Neural progenitor cell (in vitro differentiated cells): ENCODE measurements at places on chromosomes 7 and 10. TPM values are rescaled to one million over a fixed set of nuclear protein-coding genes. Genes with fewer than 3 reads are reported as not detected.
A peak's percentile ranks its signal among the peaks of the same experiment; 100 is the strongest.

Gene LIPJ
- 0.06 and 0.39 TPM in 2 replicates for total RNA-seq

Gene TMEM176B
- 0.54 and 1.1 TPM in 2 replicates for total RNA-seq

Gene ACADSB
- 8.9 and 15.0 TPM in 2 replicates for total RNA-seq

Gene BICC1
- total RNA-seq, result 0.25 and 0.41 TPM in 2 replicates

Gene CTAGE6
- total RNA-seq, result 0.07 TPM in 1 of 2 replicates, not detected in the other

Gene SORBS1
- 10.1 and 16.1 TPM in 2 replicates for total RNA-seq

Gene PLXNA4
- total RNA-seq, result 0.49 and 1.4 TPM in 2 replicates

Gene NKX1-2
- not detected in 2 replicates for total RNA-seq

DNA sequence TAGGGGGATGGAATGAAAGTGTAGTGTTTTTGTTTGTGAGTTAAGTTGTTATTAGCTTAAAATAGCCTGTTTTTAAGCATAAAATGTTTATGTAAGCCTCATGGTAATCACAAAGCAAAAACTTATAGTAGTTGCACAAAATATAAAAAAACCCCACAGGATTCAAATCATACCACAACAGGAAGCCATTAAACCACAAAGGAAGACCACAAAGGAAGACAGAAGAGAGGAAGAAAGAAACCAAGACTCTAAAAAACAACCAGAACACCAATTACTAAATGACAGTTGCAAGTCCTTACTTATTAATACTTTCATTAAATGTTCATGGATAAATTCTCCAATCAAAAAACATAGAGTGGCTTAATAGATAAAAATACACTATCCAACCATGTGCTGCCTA is 63.6 kb downstream of the ANKRD7 start:
- H3K4me1 ChIP-seq, result no peaks in the 10 kb centered on the region
- DNase-seq, result no peak
- no peaks in the 10 kb centered on the region for H3K27me3 ChIP-seq
- no peak overlapping the region for H3K27ac ChIP-seq
- no peak overlapping the region for H3K4me3 ChIP-seq

GRCh38 chr7:52498366-52498765 is 537.1 kb upstream of the POM121L12 start:
- H3K4me1 ChIP-seq, result peaks cover 2% of the 10 kb centered on the region
- DNase-seq, result peak; percentile 13
- H3K36me3 ChIP-seq, result no peaks in the 10 kb centered on the region
- H3K27ac ChIP-seq, result no peak overlapping the region
- no peak overlapping the region for H3K4me3 ChIP-seq

- no peak overlapping the region for H3K27ac ChIP-seq
- H3K4me3 ChIP-seq, result no peak overlapping the region
Measured at GRCh38 chr10:133445268-133445732, 8.4 kb upstream of the SCART1 start.

GRCh38 chr7:46671108-46671769 is 750.2 kb upstream of the IGFBP3 start:
- no peak for DNase-seq
- peaks cover 13% of the 10 kb centered on the region for H3K4me1 ChIP-seq
- no peaks in the 10 kb centered on the region for H3K27me3 ChIP-seq
- H3K27ac ChIP-seq, result no peak overlapping the region
- H3K4me3 ChIP-seq, result no peak overlapping the region

GRCh38 chr10:90988802-90989201 is 67.9 kb upstream of the ANKRD1 start:
- H3K27me3 ChIP-seq, result no peaks in the 10 kb centered on the region
- no peak overlapping the region for H3K27ac ChIP-seq
- no peaks in the 10 kb centered on the region for H3K36me3 ChIP-seq
- peaks cover 20% of the 10 kb centered on the region for H3K4me1 ChIP-seq

DNA sequence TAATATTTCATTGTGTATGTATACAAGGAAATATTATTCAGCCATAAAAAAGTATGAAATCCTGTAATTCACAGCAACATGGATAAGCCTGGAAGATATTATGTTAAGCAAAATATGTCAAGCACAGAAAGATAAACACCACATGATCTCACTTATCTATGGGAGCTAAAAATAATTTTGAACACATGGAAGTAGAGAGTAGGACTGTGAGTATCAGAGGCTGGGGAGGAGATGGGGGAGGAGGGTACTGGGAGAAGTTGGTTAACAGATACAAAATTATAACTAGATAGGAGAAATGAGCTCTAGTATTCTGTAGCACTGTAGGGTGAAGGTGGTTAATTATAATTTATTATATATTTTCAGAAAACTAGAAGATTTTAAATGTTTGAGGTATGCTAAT is 132.7 kb downstream of the DOCK4 start:
- no peaks in the 10 kb centered on the region for H3K4me1 ChIP-seq
- no peak overlapping the region for H3K4me3 ChIP-seq
- DNase-seq, result no peak
- no peak overlapping the region for H3K27ac ChIP-seq
- no peaks in the 10 kb centered on the region for H3K27me3 ChIP-seq

DNA sequence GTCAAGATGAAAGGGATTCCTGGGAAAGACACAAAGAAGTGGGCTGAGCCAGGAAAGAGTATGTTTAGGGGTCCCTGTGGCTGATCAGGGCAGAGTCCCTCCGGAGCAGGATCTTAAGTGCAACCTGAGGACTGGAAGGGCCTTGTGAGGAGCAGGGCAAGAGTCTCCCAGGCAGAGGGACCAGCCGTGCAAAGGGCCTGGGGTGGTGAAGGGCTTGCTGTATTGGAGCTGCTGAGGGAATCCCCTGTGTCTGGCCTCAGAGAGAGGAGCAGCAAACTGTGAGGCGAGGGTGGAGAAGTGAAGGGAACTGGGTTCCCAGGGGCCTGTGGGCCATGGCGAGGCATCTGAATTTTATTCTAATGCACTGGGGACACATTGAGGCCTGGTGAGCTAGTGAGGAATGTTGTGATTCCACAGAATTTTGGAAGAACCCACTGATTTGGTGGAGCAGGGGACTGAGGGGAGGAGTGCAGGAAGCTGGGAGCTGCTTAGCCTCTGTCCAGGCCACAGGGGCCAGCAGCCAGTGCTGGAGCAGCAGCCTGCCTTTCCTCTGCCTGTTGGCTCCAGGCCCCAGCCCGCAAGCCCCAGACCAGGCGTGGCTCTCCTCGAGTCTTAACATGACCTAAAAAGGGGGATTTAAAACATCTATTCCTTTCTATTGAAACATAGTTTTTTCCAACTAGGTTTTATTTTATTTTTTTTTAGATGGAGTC is 138.4 kb upstream of the IGFBP3 start:
- H3K27ac ChIP-seq, result no peak overlapping the region
- DNase-seq, result no peak
- no peaks in the 10 kb centered on the region for H3K4me1 ChIP-seq
- no peaks in the 10 kb centered on the region for H3K27me3 ChIP-seq
- no peaks in the 10 kb centered on the region for H3K36me3 ChIP-seq
- H3K4me3 ChIP-seq, result no peak overlapping the region

GRCh38 chr7:148201992-148202391 is 388.6 kb upstream of the C7orf33 start:
- H3K27me3 ChIP-seq, result no peaks in the 10 kb centered on the region
- no peak overlapping the region for H3K4me3 ChIP-seq
- H3K36me3 ChIP-seq, result no peaks in the 10 kb centered on the region
- H3K4me1 ChIP-seq, result no peaks in the 10 kb centered on the region
- no peak for DNase-seq

- no peaks in the 10 kb centered on the region for H3K27me3 ChIP-seq
- no peaks in the 10 kb centered on the region for H3K4me1 ChIP-seq
- DNase-seq, result no peak
- H3K4me3 ChIP-seq, result no peak overlapping the region
Measured at GRCh38 chr7:41735206-41735605, 32.3 kb upstream of the INHBA start.

- DNase-seq, result peak; percentile 52
- no peaks in the 10 kb centered on the region for H3K36me3 ChIP-seq
- H3K4me1 ChIP-seq, result peaks cover 25% of the 10 kb centered on the region
- H3K27me3 ChIP-seq, result peaks cover 63% of the 10 kb centered on the region
- H3K27ac ChIP-seq, result no peak overlapping the region
Measured at GRCh38 chr7:5420881-5421713, 2.5 kb downstream of the TNRC18 start.

GRCh38 chr10:10725196-10725595 is 292.5 kb upstream of the CELF2 start:
- H3K4me3 ChIP-seq, result no peak overlapping the region
- H3K27me3 ChIP-seq, result no peaks in the 10 kb centered on the region
- H3K4me1 ChIP-seq, result no peaks in the 10 kb centered on the region
- DNase-seq, result no peak
- H3K36me3 ChIP-seq, result no peaks in the 10 kb centered on the region

GRCh38 chr10:71678057-71678805 is 41.3 kb downstream of the C10orf105 start:
- H3K4me3 ChIP-seq, result no peak overlapping the region
- H3K27me3 ChIP-seq, result no peaks in the 10 kb centered on the region
- no peaks in the 10 kb centered on the region for H3K36me3 ChIP-seq
- DNase-seq, result no peak
- no peak overlapping the region for H3K27ac ChIP-seq
- no peaks in the 10 kb centered on the region for H3K4me1 ChIP-seq

DNA sequence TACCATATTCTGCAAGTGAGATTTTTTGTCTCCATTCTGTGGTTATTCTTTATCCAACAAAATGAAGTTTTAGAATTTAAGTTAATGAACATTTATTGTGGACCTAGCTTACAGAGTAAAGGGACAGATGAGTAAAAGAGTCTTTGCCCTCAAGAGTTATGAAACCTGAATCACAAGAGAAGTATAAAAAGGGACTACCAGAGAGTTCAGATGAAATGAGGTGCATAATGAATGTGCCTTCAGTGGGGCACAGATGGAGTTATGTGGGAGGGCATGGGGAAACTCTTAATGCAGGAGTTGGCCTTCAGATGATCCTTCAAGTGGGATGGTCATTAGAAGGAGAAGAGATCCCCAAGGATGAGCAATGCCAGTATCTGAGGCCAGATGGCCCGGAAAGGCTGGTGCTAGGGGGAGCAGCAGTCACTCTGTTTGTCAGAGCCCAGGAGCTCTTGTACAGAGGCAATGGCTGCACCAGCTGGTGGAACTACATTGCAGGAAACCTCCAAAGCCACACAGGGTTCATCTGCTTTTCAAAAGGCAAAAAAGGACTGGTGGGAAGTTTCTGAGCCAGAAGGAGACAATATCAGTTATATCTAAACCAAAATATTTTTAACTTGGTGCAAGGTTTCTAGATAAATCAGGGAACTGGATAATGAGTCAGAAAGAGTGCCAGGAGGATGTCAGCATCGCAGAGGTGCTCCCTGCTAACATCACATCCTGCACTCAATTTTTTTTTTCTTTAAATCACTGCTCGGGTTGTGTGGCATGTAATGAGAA is 162.0 kb downstream of the KLF6 start:
- H3K4me3 ChIP-seq, result no peak overlapping the region
- no peaks in the 10 kb centered on the region for H3K36me3 ChIP-seq
- no peak for DNase-seq
- H3K27ac ChIP-seq, result no peak overlapping the region
- H3K27me3 ChIP-seq, result no peaks in the 10 kb centered on the region

GRCh38 chr7:121195874-121196273 is 132.9 kb upstream of the WNT16 start:
- H3K27ac ChIP-seq, result no peak overlapping the region
- H3K27me3 ChIP-seq, result no peaks in the 10 kb centered on the region
- H3K4me3 ChIP-seq, result no peak overlapping the region
- H3K4me1 ChIP-seq, result no peaks in the 10 kb centered on the region
- DNase-seq, result no peak

DNA sequence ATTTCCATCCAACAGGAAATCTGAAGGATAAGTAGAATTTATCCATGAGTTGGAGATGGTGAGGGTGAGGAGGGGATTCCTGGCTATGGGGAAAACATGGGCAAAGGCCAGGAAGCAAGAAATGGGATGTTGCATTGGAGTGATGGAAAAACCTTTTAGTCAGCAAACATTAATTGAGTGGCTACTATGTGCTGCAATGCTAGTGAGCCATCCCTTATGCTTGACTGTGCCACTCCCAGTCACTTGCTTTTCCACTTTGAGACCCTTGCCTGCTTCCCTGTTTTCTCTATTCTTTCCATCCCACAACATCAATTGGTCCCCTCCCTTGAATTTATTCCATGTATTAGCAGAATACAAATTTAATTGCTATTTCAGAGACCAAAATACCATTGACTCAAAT is 252.7 kb upstream of the HABP2 start:
- H3K27ac ChIP-seq, result no peak overlapping the region
- H3K4me1 ChIP-seq, result peaks cover 16% of the 10 kb centered on the region
- no peak for DNase-seq
- no peak overlapping the region for H3K4me3 ChIP-seq

GRCh38 chr7:132133501-132133900 is 442.8 kb downstream of the PLXNA4 start:
- no peak overlapping the region for H3K27ac ChIP-seq
- H3K36me3 ChIP-seq, result no peaks in the 10 kb centered on the region
- H3K4me3 ChIP-seq, result no peak overlapping the region
